ENCODE measurements at places on chromosomes 1 and 21.

GRCh38 chr1:1428174-1428573, 7.1 kb upstream of the ANKRD65 start:
- no peak for DNase-seq

- no peak for DNase-seq
Observed at GRCh38 chr1:89339039-89339438, 24.8 kb upstream of the GBP6 start.

DNA sequence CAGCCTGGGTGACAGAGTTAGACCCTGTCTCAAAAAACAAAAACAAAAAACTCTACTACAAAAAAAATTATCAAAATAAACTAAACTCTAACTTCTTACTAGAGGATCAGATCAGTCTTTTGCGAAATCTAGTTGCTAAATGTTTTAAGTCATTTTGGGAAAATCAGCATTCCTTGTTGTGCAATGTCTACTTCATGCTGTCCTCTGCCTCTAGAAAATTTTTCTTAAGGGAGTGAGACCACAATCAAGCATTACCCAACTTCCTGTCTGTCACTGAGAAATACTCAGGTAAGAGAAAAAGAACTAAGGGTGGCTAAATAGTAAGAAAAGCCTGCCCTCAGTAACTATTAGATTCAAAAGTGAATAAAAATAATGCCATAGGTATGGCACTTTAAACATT, 67.2 kb upstream of the FOXD3 start:
- no peak for DNase-seq

DNA sequence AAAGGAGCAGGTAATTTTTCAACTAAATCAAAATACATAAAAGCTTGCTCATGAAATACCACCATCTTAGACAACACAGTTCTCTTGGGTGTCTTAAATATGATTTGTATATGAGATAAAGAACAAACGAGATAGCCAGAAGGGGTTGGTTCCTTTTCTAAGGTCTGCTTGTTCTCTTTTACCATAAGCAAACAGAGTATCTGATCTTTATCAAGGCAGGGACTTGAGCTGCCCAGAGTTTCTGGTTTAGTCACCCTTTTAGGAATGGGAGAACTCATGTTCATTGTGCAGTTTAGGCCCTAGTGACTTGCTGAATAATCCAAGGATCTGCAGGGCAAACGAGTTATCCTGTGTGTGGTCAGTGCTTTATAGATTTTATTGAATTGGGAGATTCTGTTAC, 3.0 kb upstream of the SUCO start:
- no peak for DNase-seq

- DNase-seq: no peak
Observed at GRCh38 chr1:160104486-160104885, 6.1 kb upstream of the IGSF8 start.

DNA sequence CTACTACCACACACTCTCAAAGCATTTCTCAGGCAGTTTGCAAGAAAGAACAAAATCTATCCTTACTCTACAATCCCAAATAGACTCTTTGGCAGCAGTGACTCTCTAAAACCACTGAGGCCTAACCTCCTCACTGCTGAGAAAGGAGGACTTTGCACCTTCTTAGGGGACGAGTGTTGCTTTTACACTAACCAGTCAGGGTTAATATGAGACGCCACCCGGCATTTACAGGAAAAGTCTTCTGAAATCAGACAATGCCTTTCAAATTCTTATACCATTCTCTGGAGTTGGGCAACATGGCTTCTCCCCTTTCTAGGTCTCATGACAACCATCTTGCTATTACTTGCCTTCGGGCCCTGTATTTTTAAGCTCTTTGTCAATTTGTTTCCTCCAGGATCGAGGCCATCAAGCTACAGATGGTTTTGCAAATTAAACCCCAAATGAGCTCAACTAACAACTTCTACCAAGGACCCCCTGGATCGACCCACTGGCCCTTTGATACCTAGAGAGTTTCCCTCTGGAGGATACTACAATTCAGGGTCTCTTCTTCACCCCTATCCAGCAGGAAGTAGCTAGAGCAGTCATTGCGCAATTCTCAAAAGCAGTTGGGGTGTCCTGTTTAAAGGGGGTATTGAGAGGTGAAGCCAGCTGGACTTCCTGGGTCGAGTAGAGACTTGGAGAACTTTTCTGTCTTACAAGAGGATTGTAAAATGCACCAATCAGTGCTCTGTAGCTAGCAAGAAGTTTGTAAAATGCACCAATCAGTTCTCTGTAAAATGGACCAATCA, 2.0 kb upstream of the FMO4 start:
- DNase-seq: no peak

DNA sequence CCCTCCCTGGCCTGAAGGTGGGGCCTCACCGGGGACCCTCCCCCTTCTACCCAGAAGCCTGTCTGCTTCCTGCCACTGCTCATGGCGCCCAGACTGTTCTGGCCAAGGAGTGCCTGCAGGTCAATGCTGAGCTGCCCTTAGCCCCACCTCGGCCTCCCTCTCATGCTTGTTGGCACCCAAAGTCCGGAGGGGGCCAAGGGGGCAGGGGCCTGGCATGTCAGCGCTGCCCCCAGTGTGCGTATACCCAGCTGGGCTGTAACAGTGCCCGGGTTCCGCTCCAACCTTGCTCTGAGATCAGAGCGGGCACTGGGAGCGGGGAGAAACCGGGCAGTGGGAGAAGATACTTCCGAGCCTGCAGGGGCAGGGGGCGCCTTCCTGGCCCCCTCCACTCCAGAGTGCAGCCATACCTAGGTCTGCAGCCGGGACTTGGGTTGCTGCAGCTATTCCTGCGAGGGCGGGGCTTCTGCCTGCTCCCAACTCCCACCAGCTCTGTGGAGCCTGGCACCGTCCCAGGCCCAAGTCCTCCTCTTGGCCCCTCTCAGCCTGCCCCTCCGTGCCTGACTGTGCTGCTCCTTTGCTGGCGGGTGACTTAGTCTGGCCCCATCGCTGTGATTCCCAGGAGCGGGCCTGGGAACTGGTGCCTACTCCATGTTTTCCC, 21.4 kb upstream of the TGFB2 start:
- no peak for DNase-seq

GRCh38 chr1:235806123-235806522, 60.6 kb downstream of the LYST start:
- DNase-seq: no peak

GRCh38 chr1:38558055-38558454, 301.5 kb downstream of the RRAGC start:
- DNase-seq: no peak

- DNase-seq: no peak
Observed at GRCh38 chr1:182015360-182015759, 46.2 kb downstream of the ZNF648 start.

Data from stimulated activated CD4-positive, alpha-beta T cell treated with anti-CD3 and anti-CD28 coated beads, Interleukin-15, amount 100 ng/mL, for 1 hour (primary cell).